NCI-H345 (cell line): ENCODE measurements at places on chromosomes 1 and 21.

DNA sequence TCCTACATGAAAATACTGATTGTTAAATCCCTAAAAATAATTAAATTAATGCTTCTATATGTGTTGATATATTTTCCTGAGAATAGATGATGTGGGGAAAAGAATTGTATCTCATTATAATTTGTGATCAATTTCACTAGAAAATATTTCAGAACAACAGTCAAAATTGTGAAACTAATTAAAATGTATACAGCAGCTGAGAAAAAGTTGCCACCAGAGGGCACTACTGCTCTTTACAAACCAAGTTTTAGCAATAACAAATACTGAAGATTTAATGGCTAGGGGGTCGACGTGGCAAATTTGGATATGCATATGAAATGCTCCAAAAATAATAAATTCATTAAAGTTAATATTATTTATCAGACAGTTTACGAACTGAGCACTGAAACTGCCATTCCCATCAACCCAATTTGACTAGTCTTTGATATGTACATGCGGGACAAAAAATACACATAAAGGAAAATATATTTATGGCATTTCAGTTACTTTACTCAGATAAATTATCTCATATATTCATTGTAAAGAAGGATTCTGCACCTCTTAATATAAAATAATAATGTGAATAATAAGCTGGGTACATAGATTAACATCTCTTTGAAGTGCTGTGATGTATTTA lies 96.3 kb upstream of the TMPRSS15 start:
- peak; percentile 66 for DNase-seq

GRCh38 chr1:211942583-211942982 lies 92.8 kb downstream of the INTS7 start:
- DNase-seq = no peak

GRCh38 chr1:161404051-161404597 lies 36.4 kb upstream of the CFAP126 start:
- DNase-seq = no peak

- DNase-seq = no peak
Observed at GRCh38 chr1:179825206-179825605, 52.4 kb downstream of the TOR1AIP2 start.

DNA sequence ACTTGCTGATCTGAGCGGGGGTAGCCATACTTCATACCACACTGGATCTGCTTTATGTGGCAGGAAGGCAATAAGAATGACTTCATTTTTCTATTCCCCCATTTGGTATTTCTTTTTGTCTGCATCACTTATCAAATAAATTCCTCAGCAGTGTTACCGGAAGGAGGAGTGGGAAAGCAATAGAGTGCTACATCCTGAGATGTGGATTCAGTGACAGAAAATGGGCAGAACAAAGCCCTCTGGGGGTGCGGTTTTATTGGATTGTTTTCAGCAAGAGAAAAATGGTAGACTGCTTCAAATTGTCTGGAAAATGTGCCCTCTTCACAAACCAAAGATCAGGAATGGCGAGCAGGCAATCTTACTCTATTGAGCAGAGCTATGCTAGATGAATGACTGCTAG lies 751.9 kb upstream of the NEGR1 start:
- no peak for DNase-seq

- no peak for DNase-seq
Observed at GRCh38 chr1:152774875-152775274, at the start of gene LCE1F. TSS of gene LCE1F (plus strand) at chr1:152775140. CDS start at chr1:152776372, 1,232 bp downstream.

- DNase-seq = no peak
Observed at GRCh38 chr1:99756598-99756997, 9.8 kb downstream of the FRRS1 start.

- DNase-seq = no peak
Observed at GRCh38 chr21:27475363-27475955, 508.6 kb upstream of the ADAMTS5 start.

- peak; percentile 47 for DNase-seq
Observed at GRCh38 chr21:36134803-36135390, at the start of gene CBR3. TSS of gene CBR3 (plus strand) at chr21:36135079. CDS start at chr21:36135193, 114 bp downstream.

DNA sequence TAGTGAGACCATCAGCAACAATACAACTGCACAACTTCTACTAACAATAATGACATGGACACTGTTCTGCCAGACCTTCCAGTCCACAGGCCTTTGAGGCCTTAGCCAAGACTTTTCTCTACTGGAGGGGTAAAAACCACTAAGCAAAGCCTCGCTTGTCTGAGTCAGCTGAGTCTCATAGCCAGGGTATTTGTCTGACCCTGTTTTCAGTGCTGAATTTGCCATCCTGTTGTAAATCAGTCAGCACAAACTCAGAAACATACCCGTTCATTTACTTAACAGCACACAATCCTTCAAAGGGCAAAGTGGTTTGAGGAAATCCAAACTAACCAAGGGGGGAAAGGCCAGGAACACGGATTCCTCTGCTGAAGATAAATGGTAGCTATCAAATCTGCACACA lies 537.8 kb downstream of the SMYD3 start:
- no peak for DNase-seq

DNA sequence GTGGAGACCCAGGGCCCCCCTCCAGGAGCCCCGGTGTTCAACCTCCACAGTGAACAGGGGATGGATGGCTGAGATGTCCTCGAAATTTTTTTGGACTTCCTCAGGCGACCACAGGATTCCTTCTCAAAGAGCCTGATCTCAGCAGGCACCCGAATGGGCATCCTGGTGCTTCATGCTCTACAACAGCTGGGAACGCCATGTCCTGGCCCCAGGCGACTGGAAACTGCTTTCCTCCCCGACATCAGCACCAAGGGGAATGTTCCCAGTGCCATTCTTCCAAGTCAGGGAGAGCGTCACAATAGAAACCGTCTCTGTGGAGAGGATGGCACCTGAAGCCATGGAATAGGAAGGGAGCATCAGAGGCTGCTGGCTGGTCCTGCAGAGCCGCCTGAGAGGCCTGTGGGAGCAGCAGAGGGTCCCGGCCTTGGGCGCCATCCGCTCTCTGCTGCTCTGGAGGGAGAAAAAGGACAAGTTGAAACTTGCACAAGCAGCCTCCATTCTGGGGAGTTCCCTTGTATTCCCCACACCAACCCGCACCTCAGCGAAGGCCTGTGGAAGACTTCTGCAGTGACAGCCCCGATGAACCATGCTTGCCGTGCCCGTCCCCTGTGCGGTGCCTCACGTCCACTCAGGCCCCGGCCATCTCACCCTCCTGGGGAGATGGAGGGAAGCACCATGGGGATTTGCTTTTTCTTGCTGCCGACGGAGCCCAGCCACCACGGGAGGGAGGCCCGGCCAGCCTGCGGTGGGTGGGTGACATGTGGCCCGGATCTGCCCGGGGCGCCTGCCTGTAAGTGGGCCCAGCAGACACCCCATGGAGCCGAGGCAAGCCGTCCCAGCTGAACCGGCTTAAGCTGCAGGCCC lies 2.3 kb upstream of the ADARB1 start:
- DNase-seq = no peak

DNA sequence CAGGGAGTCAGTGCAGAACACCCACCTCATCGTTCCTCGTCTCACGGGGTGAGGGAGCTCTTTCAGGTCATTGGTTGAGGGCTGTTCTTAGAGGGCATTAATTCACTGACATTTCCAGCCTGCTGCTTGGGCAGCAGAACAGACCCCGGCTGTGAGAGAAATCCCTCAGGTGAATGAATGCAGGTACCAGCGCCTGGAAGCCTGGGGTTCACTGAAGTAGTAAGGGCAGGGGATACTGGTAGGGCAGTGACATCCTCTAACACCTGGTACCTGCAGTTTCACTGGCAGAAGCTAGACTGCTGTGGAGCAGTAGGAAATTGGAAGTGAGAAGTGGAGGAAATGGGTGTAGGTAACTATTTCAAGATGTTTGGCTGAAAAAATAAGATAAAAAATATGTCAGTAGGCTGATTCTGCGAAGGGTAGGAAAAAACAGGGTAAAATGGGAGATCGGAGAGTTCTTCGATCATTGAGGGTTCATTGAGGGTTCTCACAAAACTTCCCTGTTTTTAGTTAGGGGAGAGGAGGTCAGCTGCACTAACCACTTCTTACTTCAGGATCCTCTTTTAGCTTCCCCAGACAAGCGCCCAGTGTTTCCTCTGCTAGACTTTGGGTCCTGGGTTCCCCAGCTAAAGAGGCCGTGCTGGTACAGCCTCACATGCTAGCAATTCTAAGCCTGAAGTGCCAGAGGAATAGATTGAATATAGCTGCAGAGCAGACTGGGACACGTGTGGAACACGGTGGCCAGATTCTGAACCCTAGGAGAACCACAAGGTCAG lies 55.2 kb downstream of the RNF220 start:
- DNase-seq = no peak

- DNase-seq = no peak
Observed at GRCh38 chr1:164895026-164895912, 336.3 kb downstream of the PBX1 start.

GRCh38 chr21:33843216-33843615 lies 72.4 kb downstream of the ATP5PO start:
- DNase-seq = no peak

GRCh38 chr1:178954325-178954690 lies 71.4 kb upstream of the FAM20B start:
- DNase-seq = no peak

- DNase-seq = no peak
Observed at GRCh38 chr1:27149762-27150113, 5.2 kb downstream of the SLC9A1 start.

DNA sequence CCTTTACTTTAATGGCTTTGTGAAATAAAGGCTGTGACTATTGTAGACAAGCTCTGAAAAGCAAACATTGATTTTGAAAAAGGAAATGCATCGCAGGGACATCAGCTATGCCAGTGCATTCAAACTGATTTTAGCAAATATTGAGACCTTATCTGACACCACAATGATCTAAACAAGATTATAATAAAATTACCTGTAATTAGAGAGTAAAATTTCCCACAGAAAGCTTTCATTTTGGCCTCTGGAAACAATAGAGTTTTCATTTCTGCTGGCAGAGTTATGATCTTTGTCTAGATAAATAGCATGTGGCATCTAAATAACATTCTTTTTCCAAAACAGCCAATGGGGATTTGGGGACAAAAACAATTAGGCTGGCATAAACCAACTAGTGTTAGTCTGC lies 650.4 kb upstream of the PRMT6 start:
- no peak for DNase-seq

GRCh38 chr1:11590395-11590794 lies 63.8 kb downstream of the FBXO2 start:
- no peak for DNase-seq

- peak; percentile 53 for DNase-seq
Observed at GRCh38 chr1:111032295-111032897, 68.7 kb upstream of the LRIF1 start.

GRCh38 chr1:60427194-60427593 lies 353.6 kb upstream of the C1orf87 start:
- DNase-seq = no peak

GRCh38 chr1:59750328-59751003 lies 64.3 kb upstream of the HOOK1 start:
- no peak for DNase-seq

GRCh38 chr1:9292361-9293240 lies at the start of gene SPSB1:
TSS of gene SPSB1 (plus strand) at chr1:9292894. CDS start at chr1:9355892, 62,998 bp downstream.
- peak; percentile 66 for DNase-seq

GRCh38 chr1:32525053-32525452 lies 14.2 kb upstream of the ZBTB8A start:
- no peak for DNase-seq

GRCh38 chr1:231786126-231786525 lies 159.5 kb downstream of the DISC1 start:
- DNase-seq = no peak
